NCI-H1105 (cell line): ENCODE measurements at places on chromosomes 12 and 14.

DNA sequence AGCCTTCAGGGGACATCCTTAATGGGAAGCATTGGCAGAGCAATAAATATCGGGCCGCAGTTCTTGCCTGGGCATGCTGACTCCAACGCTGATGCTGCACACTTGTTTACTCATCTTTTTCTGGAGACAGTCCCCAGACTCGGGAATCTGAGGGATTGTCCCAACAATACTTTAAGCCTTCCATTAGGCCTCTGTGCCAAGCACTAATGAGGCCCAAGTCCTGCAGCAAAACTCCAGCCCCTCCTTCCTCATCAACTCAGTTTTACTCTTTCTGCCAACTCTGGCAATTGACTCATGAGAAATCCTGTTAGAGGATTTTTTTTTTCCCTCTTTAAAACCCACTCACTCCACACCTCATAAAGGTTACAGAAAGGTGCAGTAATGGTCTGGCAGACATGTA lies 233.4 kb upstream of the PELI2 start:
- DNase-seq = peak; percentile 91

GRCh38 chr12:14950982-14951746 lies 10.2 kb downstream of the ARHGDIB start:
- no peak for DNase-seq

GRCh38 chr14:83828406-83828805 lies 1701.5 kb upstream of the FLRT2 start:
- DNase-seq = no peak

GRCh38 chr14:89493877-89494634 lies 77.0 kb upstream of the FOXN3 start:
- DNase-seq = no peak

DNA sequence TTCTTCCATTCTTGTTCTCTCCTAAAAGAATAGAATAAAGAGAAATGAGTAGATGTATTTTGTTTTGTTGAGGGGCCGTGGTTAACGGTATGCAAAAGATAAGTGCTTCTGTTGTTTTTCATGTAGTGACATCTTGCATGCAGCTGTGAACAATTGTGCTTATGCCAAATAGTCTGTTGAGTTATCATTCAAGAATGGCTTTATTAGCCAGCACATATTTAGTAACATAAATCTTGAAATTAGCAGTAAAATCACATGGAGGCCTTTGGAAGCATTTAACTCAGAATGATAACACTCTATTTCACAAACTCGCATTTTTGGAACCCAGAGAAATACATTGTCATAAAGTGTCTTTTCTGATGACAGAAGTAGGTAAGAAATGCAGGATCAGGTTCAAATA lies 1772.0 kb upstream of the FLRT2 start:
- DNase-seq = no peak

- DNase-seq = no peak
Measured at GRCh38 chr14:65880507-65880906, 468.0 kb downstream of the FUT8 start.
